Left ventricle myocardium inferior (tissue), 1 donor: ENCODE measurements at places on chromosomes 5 and 9.

GRCh38 chr9:7394002-7394774 lies 405.4 kb downstream of the DMAC1 start:
- no peak for DNase-seq

DNA sequence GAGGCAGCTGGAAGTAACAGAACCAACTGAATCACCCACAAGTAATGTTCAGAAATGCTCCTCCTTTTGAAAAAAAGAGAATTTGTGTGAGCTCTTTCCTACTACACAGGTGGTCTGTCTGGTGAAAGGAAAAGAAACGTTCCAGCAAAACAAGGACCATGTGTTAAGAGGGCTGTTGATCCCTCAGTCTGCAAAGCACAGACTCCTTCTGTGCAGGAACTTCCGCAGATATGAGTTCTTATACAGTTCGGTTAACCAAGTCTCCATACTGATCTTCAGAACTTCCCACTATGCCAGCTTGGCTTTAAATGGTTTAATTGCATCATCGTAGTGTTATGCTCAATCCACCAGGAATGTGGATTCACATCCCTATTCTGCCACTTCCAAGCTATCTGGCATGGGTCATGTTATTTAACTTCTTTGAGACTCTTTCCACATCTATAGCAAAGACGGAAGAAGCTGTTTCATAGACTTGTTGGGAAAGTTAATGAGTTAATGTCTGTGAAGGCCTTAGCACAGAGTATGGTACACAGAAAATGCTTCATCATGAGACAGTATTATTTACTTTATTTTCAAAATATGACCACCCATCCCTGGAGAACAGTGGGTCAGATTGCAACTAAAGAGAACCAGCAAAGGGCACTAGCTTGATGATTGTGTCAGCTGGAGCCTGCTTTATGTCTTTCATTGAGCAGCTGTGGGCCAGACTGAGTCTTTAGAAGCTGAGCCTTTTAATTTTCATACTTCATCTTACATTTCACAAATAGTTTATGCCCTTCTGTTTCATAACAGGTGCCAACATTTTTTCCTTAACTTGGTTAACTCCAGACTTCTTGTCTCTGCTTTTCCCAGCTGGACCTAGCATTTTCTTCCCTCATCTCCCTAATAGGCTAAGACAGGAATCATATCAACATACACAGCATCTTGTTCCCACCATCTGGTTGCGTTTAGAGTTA lies 89.9 kb downstream of the MAMDC2 start:
- no peak for DNase-seq

- no peak for DNase-seq
These were observed 336.4 kb downstream of the ARL15 start for GRCh38 chr5:53974021-53974420.

DNA sequence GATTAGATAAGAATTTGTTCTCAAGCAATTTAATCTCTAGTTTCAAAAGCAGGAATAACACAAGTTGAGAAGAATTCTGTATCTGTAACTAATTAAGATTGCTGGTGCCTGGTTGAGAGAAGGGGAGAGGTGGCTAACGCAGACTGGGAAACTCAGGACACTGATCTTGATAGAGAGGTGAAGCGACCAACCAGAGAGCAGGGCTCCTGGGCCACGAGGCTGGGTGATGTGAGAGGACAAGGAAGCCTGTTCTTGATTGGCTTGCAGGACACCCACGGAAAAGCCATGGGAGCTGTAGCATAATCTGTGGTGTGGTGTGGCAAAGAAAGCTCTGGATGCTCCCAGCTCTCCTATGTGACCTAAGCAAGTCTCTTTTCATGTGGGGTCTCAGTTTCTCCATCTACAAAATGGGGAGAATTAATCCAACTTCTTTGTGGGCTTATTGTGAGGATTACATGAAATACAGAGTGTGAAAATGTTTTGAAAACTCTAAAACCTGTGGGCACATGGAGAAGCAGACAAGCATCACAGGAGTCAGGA lies 594.1 kb upstream of the BRINP1 start:
- DNase-seq = no peak

- DNase-seq = no peak
These were observed 50.4 kb downstream of the PPIC start for GRCh38 chr5:122985954-122986721.

- peak; percentile 68 for DNase-seq
These were observed 26.6 kb downstream of the NEK6 start for GRCh38 chr9:124284237-124284831.

DNA sequence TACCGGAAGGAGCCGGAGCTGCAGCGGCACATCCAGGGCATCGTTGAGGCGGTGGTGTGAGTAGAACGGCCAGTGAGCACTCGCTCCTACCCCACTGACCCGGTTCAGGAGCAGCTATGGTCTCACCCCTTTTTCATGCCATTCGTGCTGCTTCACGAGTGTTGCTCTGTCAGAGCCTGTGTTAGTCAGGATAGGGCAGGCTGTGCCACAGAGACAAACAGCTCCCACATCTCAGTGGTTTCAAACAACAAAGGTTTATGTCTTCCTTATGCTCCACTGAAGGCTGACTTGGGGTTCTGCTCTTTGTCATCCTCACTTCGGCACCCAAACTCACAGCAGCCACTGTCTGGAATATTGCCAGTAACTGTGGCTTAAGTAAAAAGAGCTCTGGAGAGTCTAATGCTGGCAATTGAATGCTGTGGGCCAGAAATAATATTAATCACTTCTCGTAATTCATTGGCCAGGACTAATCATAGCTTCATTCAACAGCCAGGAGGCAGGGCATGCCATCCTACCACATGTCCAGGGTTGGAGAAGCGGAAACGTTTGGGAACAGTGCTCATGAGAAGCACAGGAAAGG lies 28.4 kb downstream of the ARHGEF37 start:
- DNase-seq = no peak

GRCh38 chr5:93330506-93330905 lies 250.5 kb downstream of the NR2F1-AS1 start:
- DNase-seq = no peak

DNA sequence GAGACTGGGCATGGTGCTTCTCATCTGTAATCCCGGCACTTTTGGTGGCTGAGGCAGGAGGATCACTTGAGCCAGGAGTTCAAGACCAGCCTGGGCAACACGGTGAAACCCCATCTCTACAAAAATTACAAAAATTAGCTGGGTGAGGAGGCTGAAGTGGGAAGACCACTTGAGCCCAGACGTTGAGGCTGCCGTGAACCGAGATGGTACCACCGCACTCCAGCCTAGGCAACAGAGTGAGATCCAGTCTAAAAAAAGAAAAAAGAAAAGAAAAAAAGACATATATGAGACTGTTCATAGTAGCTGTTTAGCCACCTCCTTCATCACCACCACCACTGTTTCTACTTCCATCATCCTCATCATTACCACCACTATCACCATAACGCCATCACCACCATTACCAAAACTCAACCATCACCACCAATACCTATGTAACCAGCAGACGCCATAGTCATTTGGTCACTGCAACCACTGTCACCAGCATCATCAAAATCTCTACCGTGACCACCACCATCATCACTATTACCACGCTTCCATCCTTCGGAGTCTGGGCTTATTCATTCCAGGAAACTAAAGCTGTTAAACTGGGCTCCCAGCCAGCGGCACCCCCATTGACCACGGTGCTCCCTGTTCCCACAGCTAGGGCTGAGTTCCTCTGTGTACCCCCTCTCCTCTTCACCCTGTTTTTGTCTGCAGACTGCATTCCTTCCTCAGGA lies 8.4 kb upstream of the KIF12 start:
- DNase-seq = no peak

DNA sequence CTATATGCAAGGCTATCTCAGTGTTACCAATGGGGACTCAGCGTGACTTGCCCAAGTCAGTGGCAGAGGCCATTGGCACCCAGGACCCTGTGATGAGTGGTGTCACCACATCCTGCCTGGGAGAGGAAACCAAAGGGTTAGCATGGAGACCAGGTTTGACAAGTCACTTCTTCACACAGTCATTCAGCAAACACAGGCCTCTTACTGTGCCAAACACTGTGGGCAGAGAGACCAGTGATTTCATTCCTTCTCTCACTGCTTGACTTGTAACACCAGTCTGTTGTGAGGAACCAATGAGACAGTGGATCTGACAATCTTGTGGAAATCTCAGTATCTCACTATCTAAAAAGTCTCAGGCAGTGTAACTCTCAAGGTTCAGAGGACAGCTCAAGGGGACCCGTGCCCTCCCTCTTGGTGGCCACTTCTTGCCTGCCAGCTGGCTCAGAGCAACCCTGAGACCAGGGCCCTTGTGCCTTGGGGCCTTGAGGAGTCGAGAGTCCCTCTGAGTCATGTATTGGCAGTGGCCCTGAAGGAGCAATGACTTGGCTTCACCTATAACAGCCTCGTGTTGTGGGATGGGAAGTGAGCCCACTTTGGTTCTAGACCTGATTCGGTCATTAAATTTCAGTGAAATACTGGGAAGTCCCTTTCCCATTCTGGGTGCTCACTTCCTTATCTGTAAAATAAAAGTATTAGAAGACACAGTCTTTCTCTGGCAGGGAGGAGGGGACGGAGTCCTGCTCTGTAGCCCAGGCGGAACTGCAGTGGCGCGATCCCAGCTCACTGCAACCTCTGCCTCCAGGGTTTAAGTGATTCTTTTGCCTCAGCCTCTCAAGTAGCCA lies 1.6 kb downstream of the FABP6 start:
- DNase-seq = no peak

DNA sequence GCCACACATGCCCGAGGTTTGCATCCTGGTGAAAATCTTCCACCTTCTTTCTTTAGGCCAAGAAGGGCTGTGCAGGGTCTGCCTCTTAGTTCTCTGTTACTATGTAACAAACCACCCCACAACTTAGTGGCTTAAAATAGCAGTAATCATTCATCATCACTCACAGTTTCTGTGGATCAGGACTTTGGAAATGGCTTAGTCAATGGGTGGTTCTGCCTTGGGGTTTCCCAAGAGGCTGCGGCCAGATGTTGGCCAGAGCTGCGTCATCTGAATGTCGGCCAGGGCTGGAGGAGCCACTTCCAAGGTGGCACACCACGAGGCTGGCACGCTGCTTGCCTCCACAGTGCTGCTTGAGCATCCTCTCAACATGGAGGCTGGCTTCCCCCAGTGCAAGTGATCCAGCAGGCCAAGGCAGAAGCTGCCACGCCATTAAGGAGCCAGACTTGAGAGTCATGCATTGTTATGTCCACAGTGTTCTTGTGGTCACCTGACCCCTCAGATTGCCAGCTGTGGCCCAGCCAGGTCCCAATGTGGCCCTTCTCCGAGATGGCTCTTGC lies 135.2 kb downstream of the RXRA start:
- no peak for DNase-seq

DNA sequence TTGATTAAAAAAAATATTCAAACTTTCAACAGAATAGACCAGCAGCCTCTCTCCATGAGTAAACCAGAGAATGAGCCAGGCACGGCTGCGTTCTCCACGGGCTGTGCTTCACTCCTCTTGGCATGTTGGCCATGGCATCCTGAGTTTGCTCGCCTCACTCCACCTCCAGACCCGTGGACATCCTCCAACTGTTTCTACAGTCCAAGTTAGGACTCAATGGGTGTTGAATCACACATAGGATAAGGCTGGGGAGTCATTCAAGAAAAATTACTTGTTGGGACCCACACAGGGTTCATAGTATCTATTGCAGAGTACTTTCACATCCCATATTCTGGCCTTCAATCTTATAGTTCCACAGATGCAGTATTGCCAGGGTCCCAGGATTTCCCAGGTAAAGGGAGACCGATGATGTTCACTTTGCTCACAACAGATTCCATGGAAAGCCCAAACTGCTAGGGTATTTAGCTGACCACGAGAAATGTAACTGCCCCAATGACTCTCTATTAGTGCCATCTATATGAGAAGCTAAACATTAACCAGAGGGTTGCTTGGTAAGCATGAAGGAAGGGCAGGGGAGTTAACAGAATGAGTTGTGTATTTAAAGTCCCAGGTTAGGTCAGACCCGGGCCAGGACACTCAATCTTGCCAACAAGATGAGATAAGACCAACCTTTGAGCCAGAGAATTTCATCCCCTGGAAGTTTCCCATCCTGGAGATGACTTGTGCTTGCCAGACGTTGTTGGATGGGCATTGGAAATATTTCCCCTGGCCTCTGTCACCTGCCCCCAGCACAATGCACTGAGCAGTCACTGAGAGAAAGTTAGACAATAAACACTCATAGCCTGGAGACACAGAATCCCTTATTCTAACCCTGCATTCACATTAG lies 19.7 kb upstream of the GDA start:
- no peak for DNase-seq

- DNase-seq = no peak
These were observed 16.7 kb downstream of the MRRF start for GRCh38 chr9:122281368-122281767.

- no peak for DNase-seq
These were observed 126.2 kb upstream of the PLCXD3 start for GRCh38 chr5:41636605-41637004.

- DNase-seq = no peak
These were observed 83.7 kb upstream of the SMIM15 start for GRCh38 chr5:61245936-61246335.

- DNase-seq = no peak
These were observed 781 bp downstream of the NRG2 start for GRCh38 chr5:140042393-140042642.

DNA sequence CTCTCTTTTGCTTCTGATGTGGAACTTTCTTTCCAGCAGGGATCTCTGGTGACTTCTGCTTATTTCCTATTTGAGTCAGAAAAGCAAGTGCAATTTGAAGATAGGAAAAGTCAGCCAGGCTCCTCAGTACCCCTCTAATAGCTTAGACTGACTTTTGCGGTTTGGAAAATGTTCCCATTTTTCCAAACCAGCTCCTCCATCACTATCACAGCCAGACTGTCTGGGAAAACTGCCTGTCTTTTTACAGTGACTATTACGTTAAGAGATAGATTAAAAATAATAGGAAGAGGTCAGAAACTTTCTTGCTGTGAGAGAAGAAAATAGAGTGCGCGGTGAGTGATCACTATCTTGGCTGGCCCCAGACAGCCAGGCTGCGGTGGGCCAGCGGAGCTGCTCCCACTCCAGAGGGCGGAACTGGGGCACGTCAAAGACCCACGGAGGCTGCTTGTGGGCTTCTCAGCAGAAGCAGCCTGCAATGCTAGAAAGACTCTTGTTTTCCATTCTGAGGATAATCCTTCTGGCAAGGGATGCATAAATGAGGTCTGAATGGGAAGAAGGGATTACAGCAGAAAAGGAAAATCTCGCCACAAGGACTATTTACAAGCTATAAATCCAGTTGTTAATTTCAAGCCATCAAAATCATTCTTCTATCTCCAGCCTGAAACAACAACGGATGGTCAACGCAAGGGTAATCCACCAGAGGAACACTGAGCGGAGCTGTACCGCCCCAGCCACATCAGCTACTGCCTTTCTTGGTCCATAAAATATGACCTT lies 151.0 kb upstream of the MSX2 start:
- no peak for DNase-seq
